ENCODE measurements at places on chromosomes 13 and 19. TPM values are rescaled to one million over a fixed set of nuclear protein-coding genes. Genes with fewer than 3 reads are reported as not detected.

The CFAP97D2 gene
- total RNA-seq: not detected

The GPR18 gene
- total RNA-seq: not detected

The MISP gene
- not detected for total RNA-seq

The DAND5 gene
- total RNA-seq: not detected

The KLHL1 gene
- not detected for total RNA-seq

The MBD3L2 gene
- total RNA-seq: not detected

All from vein endothelial cell (primary cell).